Left kidney (tissue), 8 donors: ENCODE measurements at places on chromosomes 5 and 9. TPM values are rescaled to one million over a fixed set of nuclear protein-coding genes. Genes with fewer than 3 reads are reported as not detected.

- no peak for DNase-seq
Measured at GRCh38 chr5:67355120-67355713, 158.6 kb upstream of the CD180 start.

GRCh38 chr5:12248831-12249230 is 344.6 kb upstream of the CTNND2 start:
- no peak for DNase-seq

DNA sequence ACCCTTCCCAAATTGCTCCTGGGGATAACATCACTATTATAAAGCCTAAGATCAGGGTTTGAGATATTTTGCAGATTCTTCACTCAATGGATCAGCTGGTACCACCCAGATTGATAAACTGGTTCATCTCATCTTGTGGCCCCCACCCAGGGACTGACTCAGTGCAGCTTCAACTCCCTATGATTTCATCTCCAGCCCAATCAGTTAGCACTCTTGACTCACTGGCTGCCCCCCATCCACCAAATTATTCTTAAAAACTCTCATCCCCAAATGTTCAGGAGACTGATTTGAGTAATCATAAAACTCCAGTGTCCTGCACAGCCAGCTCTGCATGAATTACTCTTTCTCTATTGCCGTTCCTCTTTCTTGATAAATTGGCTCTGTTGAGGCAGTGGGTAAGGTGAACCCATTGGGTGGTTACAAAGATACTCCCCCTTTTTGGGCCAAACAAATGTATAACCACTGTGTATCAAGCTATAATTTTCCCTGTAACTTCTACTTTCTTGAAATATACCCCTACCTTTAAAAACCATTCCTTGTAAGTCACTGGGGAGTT is 263.3 kb upstream of the IL12B start:
- DNase-seq: no peak

DNA sequence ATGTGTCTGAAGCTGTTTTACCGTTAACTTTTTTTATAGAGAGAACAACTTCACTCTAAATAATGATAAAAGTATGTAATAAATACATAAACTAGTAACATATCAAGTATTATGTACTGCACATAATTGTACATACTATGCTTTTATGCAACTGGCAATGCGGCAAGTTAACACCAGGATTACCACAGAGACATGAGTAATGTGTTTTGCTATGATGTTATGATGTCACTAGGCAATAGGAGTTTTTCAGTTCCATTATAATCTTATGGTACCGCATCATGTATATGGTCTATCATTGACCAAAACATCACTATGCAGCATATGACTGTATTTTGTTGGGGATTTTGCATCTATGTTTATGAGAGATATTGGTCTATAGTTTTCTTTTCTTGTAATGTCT is 326.4 kb upstream of the TARS1 start:
- DNase-seq: no peak

DNA sequence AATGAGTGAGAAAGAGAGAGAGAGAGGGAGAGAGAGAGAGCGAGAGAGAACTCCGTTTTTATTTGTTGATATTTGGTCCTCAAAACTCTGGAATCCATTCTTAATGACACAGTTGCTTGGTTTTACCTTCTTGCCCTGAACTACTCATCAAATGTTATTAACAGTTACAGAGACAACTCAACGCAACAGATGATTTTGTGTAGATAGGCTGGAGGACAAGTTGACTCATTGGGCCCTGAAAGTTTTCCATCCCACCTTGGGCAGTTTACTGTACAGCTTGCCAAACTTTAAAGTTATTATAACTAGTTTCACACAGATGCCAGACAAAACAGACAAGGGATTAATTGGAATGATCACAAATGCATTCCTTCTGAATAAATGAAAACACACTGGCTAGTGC is 339.9 kb downstream of the ARL15 start:
- DNase-seq: no peak

DNA sequence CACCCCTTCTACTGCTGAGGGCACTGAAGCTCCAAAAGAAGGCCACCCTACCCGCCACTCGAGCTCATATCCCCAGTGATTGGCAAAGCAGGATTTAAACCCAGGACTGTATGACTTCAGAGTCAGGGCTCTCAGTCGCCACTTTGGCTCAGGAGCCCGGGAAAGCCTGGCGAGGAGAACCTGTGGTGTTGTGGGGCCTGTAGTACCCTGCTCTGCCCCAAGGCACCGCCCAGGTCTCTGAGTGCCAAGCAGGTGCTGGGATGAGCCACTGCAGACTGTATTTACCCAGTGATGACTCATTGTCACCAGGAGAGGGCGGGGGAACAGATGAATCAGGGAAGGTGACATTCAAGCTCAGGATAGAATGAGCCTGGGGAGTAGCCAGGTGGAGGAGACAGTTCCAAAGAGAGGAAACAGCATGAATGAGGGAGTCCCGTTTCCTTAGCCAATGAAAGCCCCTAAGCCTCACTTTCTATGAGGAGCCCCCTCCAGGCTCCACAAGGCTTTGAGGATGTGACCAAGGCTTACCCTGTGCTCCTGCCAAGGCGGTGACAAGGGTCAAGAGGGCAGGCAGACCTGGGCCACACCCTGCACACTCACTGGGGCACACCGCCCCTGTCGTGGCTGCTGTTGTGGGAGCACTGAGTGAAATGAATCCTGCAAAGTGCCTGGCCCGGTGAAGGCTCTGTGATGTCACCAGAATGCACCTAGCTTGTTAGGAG is 17.8 kb upstream of the DPM2 start:
- no peak for DNase-seq

GRCh38 chr5:53971131-53971530 is 339.2 kb downstream of the ARL15 start:
- DNase-seq: no peak

DNA sequence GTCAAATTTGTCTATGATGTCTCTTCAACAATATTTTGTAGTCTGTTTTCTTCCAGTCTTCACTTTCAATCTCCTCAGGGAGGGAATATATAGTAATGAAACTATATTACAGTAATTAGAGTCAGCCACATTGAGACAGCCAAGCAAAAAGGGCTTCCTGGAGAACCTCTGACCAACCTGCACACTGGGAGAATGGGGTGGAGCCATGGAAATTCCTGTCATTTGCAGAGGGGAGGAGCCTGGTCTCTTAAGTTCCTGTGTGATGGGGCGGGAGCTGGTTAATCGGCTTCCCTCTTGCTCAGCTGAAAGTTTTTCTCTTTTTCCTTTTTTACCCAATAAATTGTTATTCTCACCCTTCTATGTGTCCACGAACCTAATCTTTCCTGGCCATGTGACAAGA is 1220.0 kb downstream of the PTPRD start:
- no peak for DNase-seq

- no peak for DNase-seq
Measured at GRCh38 chr5:34564710-34565235, 91.4 kb upstream of the RAI14 start.

DNA sequence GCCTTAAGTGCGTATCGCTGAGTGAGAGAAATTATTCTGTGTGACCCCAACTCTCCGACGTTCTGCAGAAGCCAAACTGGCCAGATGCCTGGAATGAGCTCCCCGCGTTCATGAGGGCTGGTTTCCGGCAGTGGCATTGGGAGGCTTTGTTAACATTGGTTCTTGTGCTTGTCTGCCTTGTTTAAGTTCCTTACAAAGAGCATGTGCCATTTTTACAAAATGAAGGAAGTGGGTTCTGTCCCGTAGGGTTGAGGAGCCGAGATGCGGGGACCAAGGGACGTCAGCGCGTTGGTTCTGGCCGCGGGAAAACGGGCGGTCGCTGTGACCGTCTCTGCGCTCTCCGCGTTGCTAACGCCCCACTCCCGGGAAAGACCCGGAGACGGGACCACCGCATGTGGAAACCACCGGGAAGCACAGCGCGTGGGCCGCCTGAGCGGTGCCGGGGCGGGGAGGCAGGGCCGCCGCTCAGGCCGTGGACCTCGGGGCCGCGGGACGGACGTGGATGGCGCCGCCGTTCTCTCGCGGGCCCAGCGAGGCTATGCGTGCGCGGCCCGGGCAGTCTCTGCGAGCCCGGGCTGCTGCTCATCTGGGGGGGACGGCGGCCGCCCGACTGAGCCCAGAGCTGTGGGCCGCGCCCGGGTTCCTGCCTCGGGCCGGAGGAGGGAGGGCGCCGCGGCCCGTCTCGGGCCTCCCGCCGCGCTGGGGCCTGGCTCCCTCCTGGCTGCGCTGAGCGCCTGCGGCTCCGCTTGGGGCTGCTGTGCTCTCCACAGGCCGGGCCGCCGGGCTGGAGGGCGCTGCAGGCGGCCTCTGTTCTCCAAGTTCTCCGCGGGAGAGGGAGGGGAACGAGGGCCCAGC is 13.4 kb downstream of the RABL6 start:
- no peak for DNase-seq

GRCh38 chr9:126379661-126380360 is 53.2 kb downstream of the MVB12B start:
- no peak for DNase-seq

GRCh38 chr5:142063878-142064331 is 44.7 kb upstream of the NDFIP1 start:
- DNase-seq: peak; percentile 67

- no peak for DNase-seq
Measured at GRCh38 chr5:179192185-179192890, 132.2 kb downstream of the ZNF354C start.

GRCh38 chr5:113474100-113474728 is 14.0 kb downstream of the MCC start:
- DNase-seq: no peak

DNA sequence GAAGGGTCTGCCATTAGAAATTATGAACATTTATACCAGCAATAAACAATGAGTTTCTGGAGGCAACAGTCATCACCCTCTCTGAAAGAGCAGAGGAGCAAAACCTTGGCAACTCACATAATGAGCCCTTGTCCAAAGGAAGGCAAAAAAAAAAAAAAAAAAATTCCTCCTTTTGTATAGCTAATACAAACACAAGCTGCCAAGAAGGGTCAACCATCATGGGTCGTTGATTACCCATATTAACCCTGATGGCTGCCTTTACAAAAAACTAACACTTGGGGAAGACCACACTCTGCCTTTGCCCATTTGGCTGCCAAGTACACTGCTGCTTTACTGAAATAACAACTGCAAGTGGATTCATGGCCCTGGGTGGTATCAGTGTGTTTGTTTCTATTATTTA is 272.7 kb downstream of the ADAMTSL1 start:
- no peak for DNase-seq

GRCh38 chr9:36258996-36259533 is 817 bp upstream of the GNE start:
- peak; percentile 10 for DNase-seq

- DNase-seq: no peak
Measured at GRCh38 chr5:97150401-97150800, 8.0 kb upstream of the LIX1 start.

DNA sequence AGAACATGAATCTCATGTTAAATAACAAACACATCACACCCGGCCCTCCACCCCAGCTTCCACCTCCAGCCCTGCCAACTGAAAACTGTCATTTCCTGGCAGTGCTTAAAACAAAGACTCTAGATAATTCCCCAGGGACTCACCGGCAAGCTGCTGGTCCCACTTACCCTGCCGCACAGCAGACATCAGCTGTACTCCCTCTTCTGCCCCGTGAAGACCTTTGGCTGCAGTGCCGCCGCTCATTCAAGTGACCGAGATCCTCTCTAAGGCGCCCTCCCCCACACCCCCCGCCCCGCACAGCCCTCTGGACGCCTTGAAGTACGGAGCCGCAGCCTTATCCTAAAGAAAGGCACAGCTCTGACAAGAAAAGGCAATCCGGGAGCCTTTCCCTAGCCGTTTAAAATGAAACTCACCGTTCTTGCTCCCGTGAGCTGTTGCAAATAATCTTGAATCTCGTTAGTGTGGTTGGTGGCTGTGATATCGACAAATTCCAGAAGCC is 434 bp downstream of the GLRX start:
- DNase-seq: peak; percentile 68

GRCh38 chr5:165775111-165775510 is 2269.7 kb downstream of the MAT2B start:
- DNase-seq: no peak

DNA sequence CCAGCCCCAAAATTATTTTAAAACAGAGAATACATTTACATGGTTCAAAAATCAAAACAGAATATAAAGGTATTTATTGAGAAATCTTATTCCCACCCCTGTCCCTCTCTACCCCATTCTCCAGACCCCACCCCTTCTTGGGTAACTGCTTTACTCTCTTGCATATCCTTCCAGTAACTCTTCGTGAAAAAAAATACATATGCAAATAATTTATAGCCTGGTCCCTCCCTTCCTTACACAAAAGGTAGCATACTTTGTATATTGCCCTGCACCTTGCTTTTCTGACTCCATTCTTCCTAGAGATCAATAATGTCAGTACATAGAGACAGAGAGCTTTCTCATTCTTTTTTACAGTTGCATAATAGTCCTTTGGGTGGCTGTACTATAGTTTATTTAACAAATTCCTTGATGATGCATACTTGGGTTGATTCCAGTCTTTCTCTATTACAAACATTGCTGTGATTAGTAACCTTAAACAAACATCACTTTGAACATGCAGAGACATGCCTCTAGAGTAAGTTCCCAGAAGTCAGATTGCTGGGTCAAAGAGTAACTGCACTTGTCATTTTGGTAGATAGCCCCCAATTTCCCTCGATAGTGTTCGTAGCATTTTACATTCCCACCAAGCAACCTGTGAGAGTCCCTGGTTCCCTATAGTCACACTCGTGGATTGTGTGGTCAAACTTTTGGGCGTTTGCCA is 47.9 kb downstream of the STOM start:
- DNase-seq: no peak

DNA sequence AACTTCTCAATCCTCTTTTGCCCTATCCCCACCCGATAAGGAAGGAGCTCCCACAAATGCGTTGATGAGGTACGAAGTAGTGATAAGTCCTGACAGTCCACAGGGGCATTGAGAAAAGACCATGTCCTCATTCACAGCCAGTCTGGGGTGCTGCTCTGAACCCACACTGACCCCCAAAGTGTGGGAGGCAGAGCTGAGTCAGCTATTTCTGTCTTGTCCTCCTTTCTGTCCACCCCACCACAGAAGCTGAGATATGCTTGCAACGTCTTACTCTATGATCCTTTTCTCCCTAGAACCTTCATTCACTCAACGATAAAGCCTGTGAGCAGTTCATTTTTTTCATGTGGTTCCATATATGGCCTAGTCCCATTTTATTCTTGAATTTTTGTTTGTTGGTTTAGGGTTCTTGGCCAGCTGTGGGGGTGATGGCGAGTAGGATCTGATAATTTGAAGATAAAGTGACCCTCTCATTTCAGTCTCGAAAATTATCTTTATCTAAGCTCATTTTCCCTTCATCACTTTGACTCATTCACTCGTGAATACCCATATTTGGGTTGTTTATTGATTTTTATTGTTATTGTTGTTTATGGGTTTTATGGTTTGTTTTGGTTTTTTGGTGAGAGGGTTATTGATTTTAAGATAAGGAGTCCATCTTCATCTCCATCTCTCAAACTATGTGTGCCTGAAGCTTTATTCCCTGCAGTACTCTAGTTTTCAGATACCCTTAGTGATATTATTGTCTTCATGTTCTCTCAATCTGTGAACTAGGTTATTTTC is 58.5 kb upstream of the ZNF366 start:
- no peak for DNase-seq

NUTM2G gene
- 1.1 TPM for polyA plus RNA-seq

IGIP gene
- polyA plus RNA-seq: 8.0 TPM

CCNJL gene
- polyA plus RNA-seq: 8.2 TPM

GPRIN1 gene
- 2.2 TPM for polyA plus RNA-seq

C5orf52 gene
- polyA plus RNA-seq: not detected

TARS1 gene
- 145 TPM for polyA plus RNA-seq
